ENCODE measurements at places on chromosomes 4 and X.

GRCh38 chr4:111435986-111436744 lies 709.1 kb upstream of the FAM241A start:
- DNase-seq, result no peak

- no peak for DNase-seq
Observed at GRCh38 chr4:139085141-139085540, 69.6 kb downstream of the NOCT start.

DNA sequence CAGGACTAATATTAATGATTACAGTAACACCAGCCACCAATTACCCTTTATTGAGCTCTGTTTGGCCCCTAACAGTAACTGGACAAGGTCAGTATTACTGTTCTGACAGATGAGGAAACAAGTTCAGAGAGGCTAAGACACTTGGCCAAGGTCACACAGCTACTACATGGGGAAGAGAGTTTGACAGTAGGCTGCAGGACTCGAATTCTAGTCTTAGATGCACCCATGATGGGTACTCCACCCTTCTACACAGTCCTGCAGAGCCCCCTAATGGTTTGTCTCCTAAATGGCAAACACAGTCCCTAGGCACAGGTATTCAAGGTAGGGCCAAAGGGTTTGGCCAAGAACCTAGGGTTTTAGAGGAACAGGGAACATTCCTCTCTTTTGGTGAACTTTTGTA lies 93.9 kb downstream of the NSUN7 start:
- DNase-seq, result no peak

GRCh38 chrX:70437011-70437410 lies 7.6 kb upstream of the DLG3 start:
- no peak for DNase-seq

- DNase-seq, result no peak
Observed at GRCh38 chr4:10893395-10893794, 208.8 kb upstream of the CLNK start.

- DNase-seq, result no peak
Observed at GRCh38 chr4:156396534-156396933, 442.9 kb upstream of the CTSO start.

DNA sequence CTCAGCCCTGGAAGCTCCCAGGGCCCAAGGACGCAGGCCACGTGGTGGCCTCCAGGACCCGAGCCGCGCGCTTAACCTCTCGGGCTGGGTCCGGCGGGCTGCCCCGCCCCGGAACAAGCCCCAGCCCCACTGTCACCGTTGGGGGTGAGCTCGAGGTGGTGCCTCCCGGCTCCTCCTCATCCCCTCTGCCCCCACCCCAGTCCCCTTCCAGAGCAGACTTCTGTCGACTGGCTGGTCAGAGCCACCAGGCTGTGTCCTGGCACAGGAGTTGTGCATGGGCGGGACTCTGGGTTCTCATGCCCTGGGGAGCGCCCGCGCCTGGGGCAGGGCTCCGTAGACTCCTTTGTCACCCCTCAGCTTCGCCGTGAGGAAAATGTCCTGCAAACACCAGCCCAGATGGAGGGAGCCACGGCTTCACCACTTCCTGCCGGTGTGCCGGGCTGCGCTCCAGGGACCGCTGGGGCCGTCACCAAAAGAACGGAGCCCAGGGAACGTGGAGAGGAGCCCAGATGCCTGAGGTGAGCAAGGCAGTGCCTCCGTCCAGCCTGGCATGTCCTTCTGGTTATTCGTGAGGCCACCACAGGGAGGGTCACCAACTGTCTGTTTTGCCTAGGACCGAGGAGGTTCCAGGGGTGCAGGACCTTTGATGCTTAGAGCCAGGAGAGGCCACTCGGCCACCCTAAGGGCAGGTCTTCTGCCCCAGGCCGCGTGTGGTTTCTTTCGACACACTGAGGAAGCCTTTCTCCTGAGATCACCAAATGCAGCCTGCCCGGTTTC lies 7.1 kb upstream of the RGS12 start:
- peak; percentile 4 for DNase-seq

GRCh38 chrX:38804682-38805431 lies 3.6 kb downstream of the MID1IP1 start:
- no peak for DNase-seq

GRCh38 chrX:20224814-20225487 lies 41.8 kb downstream of the RPS6KA3 start:
- no peak for DNase-seq

- DNase-seq, result no peak
Observed at GRCh38 chr4:41815473-41815872, 66.9 kb upstream of the PHOX2B start.

GRCh38 chrX:143664302-143664701 lies 28.4 kb upstream of the SLITRK4 start:
- DNase-seq, result no peak

DNA sequence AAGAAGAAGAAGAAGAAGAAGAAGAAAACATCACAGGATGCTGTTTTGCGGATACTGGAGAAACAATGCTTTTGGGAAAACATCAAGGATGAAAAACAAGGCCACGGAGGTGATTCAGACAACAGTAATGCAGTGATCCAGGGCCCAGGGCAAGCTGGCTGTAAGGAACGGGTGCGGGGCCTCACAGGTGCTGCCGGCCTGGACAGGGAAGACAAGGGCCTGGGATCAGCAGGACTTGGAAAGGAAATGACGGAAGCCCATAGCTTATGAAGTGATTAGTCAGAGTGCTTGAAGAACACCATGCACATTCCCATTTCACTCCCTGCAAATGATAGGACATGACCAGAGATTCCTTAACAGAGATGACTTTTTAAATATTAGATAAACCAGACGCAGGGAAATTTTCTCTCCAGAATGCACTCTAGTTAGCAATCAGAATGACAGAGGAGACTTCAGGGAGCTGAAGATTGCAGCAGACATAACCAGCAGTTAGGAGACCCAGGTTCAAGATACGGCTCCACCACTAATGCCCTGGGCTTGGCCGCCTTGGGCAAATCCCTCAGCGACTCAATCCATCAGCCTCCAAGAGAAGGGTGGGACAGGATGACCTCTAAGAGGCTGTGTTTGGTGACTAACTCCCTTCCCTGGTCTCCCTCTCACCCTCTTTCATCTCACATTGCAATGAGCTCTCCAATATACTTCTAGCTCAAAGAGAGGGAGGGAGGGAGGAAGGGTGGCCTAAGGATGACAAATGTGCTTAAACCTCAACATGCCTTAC lies 54.1 kb downstream of the APBB2 start:
- DNase-seq, result peak; percentile 94

- DNase-seq, result no peak
Observed at GRCh38 chr4:174983128-174983750, 65.1 kb downstream of the ADAM29 start.

- peak; percentile 86 for DNase-seq
Observed at GRCh38 chr4:102139932-102140331, 205.3 kb downstream of the SLC39A8 start.

- no peak for DNase-seq
Observed at GRCh38 chrX:63855896-63856295, 70.9 kb upstream of the ARHGEF9 start.
